ENCODE measurements at places on chromosomes 12 and 14.
A peak's percentile ranks its signal among the peaks of the same experiment; 100 is the strongest.

DNA sequence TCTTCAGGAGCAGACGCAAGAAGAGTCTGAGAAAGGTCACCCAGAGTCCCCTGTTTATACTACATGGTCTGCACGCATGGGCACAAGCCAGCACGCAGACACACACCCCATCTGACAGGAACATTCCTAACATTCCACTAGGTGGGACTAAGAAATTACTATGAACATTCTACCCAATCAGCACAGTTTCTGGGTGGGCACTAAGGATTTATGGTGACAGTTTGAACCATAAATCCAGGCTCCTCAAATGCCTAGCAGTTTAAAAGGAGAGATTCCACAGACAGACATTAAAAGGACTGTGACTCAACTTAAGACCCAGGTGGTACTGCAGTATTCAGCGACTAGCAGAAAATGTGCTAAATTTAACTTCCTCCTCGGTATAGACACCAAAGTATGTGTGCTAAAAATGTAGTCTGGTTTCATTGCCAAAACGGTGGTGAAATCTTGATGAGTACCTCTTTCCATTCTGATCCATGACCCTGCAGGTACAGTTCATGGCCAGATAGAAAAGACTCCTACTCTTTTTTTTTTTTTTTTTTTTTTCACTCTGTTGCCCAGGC is 16.2 kb downstream of the ABHD4 start:
- DNase-seq: peak; percentile 52

DNA sequence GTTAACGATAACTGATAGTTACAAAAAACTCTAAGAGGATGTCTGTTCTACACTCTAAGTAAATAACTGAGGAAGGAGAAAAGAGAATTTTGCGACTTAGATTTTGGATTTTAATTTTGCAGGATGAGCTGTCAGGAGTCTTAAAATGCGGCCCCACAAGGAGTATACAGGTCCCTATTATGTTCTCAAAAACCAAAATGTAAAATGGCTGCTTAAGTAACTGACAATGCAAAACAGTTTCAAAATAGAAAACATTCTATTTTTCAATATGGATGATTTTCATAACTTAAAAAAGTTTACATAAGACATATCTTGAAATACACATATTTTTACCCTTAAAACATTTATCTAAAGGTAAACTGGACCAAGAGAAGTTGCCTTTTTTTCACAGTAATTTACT is 2.6 kb downstream of the CD69 start:
- no peak for DNase-seq

GRCh38 chr14:58812050-58812910 is 174.5 kb downstream of the DACT1 start:
- DNase-seq: no peak

DNA sequence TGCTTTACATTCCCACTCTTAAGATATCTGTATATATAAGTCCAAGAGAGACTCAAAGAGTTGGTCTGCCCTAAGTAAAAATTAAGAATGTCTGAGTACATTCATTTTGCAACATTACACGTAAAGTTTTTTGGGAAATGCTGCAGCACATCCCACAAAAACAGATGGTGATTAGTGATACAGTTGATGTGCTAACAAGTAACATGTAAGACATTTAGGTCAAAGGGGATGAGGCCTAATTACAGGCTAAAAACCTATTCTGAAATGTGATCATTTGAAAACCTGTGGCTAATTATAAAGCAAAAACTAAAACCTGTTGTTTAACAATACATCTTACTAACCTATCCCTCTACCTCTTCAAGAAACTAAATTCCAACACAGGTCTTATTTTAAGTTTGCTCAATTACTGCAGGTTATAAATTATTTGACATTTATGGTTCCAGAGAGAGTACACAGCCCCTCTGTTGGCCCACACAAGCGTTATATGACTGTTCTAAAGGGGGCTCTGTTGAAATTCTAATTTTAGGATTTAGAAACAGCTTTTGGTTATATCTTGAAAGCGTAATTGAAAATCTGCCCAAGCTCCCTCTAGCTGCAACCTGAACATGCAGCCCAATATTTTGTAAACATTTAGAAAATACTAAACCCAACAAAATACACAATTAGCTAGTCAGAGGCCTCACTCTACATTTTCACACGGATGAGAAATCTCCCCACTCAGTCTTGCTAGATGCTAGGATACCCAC is 42.9 kb downstream of the BRAP start:
- no peak for DNase-seq

DNA sequence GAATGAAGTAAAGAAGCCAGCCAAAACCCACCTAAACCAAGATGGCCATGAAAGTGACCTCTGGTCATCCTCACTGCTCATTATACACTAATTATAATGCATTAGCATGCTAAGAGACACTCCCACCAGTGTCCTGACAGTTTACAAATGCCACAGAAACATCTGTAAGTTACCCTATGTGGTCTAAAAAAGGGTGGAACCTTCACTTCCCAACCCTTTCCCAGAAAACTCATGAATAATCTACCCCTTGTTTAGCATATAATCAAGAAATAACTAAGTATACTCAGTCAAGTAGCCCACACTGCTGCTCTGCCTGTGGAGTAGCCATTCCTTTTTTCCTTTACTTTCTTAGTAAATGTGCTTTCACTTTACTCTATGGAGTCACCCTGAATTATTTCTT is 19.8 kb downstream of the STYK1 start:
- no peak for DNase-seq

DNA sequence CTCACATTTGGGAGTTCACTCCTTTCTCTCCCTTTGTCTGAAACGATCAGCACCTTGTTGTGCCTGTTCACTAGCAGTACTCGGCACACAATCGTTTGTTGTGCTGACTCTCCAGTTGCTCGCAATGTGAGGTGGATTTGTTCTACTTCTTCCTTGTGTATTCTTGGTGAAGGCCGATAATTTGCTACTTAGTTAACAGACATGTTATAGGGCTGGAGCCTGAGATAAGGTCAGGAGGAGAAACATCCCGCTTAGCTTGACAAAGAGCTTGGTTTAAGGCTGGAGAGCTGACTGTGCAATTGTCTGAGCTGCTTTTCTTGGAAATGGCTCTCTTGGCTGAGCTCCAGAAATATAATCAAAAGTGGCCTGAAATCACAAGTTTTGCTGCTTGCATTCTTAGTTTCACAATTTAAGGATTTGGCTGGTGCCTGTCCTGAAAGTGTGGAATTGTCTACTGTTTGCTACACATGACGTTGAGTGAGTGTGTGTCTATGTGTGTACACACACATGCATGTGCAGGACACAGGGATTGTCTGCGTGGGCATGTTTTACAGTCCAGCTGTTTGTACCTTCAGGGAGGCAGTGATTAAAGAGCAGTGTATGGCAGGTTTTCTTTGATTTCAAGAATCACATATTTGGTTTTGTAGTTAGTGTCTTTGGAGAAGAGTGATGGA is 77.7 kb downstream of the ARF6 start:
- DNase-seq: no peak

DNA sequence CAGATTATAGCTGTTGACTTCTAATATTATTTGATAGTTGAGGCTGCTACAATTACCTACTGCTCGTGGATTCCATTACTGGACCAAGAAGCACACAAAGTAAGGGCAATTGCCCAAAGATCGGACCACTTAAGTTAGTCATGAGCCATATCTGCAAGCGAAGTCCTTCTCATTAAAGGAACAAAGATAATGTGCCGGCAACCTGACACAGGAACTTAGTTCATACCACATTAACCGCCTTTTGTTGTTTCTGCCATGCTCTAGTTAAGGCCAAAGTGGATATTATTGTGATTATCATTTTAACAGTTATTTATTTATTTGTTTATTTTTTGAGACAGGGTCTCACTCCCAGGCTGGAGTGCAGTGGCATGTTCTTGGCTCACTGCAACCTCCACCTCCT is 38.1 kb upstream of the TMED10 start:
- no peak for DNase-seq

- no peak for DNase-seq
Observed at GRCh38 chr12:25051656-25052195, 102.8 kb upstream of the BCAT1 start.

DNA sequence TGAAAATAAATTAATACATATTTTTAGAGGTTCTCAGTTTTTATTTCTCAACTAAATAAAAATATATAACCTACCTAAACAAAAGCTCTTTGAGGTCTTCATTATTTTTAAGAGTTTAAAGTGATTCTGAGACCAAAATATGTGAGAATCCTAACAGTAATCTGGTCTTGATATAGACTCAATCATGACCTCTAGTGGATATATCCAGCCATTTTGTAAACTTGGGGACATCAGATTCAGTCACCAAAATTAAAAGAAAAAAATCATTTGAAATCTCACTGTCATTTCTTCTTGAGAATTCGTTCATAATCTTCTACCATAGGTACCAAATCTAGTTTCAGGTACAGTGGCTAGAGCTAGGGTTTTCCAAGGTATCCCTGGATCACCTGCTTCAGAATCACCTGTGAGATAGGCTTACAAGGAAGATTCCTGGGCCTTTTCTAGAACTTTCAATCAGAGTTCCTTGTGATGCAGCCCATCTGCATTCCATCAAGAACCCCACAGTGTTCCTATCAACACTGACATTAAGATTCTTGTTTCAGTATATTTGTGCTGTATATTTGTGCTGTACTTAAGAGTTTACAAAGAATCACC is 214.9 kb downstream of the ADAMTS20 start:
- DNase-seq: no peak

GRCh38 chr12:43347026-43347425 is 205.0 kb downstream of the ADAMTS20 start:
- DNase-seq: no peak

GRCh38 chr14:79424462-79424861 is 786.8 kb downstream of the DIO2 start:
- DNase-seq: no peak

DNA sequence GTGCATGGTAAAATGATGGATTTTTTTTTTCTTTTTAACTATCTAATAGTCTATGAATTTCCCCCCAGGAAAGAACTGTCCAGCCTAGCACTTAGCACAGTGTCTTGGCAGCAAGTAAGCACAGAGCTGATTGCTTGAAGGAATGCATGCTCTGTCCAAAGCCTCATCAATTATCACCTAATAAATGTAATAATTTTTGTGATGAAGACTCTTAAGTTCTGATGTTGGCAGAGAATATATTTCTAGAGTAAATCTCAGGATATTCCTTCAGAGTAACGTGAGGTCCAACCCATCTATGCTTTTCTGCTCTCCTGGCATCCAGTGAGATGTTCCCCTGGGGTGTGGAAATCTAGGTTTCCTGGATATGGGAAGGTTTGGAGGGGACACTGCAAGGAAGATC is 152.4 kb downstream of the TMX1 start:
- DNase-seq: no peak

DNA sequence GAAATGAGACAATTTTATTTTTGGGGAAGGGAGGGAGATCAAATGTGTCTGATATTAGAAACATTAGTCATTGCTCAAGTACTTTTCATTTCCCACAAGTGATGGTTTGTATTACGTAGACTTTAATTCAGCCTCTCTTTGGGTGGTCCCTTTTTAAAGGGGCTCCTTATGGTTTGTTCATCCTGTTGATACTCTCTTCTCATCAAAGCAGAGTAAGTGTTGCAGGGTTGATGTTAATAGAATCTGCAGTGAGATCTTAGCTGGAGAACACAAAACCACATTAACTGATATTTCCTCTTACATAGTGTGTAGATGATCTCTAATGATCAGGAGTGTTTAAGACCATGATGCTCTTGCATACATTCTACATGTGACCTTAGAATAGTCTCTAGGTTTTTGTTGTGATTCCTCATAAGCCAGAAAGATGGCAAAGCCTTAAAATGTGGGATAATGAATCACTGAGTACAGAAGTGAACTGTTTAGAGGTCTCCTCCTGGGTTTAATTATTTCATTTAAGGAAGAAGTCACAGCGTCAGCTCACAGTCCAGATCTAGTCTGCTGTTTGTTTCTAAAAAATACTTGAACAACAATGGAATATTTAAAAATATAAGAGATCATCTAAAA is 87.4 kb upstream of the PTPRR start:
- no peak for DNase-seq

GRCh38 chr14:93090826-93091555 is 24.7 kb downstream of the ITPK1 start:
- DNase-seq: no peak

- DNase-seq: no peak
Observed at GRCh38 chr12:76106631-76107030, 22.1 kb upstream of the NAP1L1 start.

DNA sequence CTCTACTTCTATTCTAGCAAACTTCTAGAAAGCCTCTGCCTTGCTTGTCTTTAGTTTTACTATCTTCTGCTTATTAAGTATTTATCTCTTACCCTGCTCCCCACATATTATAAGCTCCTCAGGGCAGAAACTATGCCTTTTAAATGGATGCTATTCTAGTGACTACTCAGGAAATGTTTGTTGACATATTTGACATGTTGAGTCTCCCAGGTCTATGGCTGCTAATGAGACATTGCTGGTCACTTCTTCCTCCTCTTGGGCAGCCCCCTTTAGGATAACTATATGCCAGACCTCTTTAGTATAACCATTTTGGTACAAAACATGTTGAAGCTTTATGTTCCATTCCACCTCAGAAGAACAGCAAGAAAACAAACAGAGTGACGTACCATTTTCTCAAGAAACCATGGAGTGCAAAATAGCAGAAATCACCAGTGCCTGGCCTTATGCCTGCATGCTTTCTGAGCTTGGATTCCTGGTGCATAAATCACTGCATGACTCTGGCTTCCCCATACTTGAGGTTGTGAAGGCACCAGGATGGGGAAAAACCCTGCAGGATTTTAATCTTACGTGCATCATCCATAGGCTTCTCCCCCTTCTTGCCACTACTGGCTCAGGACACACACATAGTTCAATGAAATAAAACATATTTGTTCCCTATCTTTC is 202.6 kb downstream of the TMX1 start:
- DNase-seq: no peak

DNA sequence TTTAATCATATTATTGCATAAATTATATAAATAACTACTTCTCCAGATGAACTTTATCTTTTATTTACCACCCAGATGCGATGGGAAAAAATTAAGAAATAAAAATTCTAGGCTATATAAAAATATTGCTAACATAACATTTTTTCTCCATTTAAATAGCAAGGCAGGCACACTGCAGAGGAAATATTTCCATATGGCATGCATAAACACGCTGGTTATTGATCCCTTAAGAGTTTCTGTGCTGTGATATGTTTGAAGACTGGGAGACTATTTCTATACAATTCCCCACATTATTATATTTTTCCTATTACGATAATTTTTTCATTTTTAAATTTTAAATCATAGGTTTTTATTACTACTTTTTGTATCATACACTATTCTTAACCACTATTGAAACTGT is 131.5 kb downstream of the C12orf50 start:
- DNase-seq: no peak

- no peak for DNase-seq
Observed at GRCh38 chr12:109436188-109436560, 40.9 kb downstream of the KCTD10 start.

DNA sequence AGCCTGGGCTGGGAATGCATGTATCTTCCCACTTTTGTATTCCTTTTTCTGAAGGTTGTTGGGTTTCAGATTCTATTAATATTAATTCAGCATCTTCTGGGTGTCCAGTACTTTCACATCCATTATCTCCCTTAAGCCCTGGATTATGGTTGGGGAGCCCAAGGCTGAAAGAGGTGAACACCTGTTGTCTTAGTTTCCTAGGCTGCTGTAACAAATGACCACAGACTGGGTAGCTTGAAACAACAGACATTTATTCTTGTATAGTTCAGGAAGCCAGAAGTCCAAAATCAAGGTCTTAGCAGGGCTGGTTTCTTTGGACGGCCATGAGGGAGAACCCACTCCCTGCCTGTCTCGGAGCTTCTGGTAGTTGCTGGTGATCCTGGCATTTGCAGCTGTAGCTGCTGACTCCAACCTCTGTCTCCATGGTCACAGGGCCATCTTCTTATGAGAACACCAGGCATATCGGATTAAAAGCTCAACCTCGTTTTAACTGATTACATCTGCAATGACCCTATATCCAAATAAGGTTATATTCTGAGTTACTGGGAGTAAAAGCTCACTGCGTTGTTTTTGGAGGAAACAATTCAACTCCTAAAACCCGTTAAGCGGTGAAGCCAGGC is 68.2 kb upstream of the CLMN start:
- no peak for DNase-seq

Measured in ureter (tissue), 1 donor.